Mucosa of gallbladder (tissue), 1 donor: ENCODE measurements at places on chromosomes 4 and X. TPM values are rescaled to one million over a fixed set of nuclear protein-coding genes. Genes with fewer than 3 reads are reported as not detected.

CHRDL1 gene
- total RNA-seq: 8.1 TPM

BANK1 gene
- 2.9 TPM for total RNA-seq

GRIA2 gene
- 0.32 TPM for total RNA-seq

ZNF732 gene
- not detected for total RNA-seq
